ENCODE measurements at places on chromosomes 11 and 22. TPM values are rescaled to one million over a fixed set of nuclear protein-coding genes. Genes with fewer than 3 reads are reported as not detected.

Gene HMGXB4
- 17.5 TPM for total RNA-seq

DNA sequence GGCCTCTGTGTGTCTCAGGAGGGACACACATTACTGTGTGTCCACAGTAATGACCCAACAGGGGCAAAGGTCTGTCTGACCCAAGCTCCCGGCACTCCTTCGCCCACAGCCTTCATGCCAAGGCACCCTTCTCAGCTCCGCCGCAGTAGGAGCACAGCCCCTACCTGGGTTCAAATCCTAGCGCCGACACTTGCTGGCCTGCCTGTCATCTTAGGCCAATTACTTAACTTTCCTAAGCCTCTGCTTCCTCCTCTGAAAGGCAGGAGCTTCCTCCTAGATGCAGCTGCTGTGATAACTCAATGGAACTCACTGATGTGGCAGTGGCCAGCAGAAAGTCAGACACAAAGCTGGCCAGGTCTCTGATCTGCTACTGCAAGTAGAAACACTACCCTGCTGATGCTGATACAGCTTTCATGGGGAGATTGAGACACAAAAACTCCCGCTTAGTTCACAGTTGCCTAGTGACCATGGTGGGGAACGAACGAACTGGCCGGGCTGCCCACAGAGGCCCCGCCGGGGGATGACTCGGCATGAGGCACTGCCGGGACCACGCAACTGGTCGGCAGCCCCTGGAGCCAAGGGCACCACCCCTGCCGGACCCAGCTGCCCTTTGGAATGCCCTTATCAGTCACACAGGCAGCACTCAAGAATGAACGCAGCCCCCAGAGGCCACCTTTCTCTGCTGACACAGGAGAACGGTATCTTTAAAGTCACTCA, 8.1 kb downstream of the EHD1 start:
- no peak for DNase-seq

Gene TMEM151A
- not detected for total RNA-seq

- DNase-seq: no peak
Measured at GRCh38 chr11:126669416-126669815, 313.9 kb downstream of the ST3GAL4 start.

Gene APOL3
- total RNA-seq: 59.1 TPM

Gene XKR3
- total RNA-seq: not detected

Gene RAG2
- not detected for total RNA-seq

Gene GGT5
- 7.0 TPM for total RNA-seq

Gene ANGPTL5
- not detected for total RNA-seq

Gene OR2AG2
- 0.07 TPM for total RNA-seq

DNA sequence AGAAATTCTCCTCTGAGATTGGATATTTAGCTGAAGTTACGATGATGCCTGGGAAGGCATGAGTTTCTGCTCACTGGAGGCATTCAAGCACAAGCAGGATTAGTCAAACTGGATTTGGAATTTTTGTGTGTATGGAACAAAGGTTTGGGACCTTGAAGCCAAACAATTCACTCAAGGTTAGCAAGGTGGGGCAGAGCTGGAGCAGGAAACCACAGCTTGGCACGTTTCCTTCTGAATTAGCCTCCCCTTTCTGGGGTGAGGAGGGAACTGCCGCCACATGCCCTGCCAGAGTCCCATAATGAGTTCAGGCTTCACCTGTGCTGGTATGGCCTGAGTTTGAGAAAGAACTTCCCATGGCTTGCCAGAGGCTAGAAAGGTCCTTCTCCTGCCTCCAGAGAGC, 50.9 kb upstream of the RRAS2 start:
- DNase-seq: no peak

DNA sequence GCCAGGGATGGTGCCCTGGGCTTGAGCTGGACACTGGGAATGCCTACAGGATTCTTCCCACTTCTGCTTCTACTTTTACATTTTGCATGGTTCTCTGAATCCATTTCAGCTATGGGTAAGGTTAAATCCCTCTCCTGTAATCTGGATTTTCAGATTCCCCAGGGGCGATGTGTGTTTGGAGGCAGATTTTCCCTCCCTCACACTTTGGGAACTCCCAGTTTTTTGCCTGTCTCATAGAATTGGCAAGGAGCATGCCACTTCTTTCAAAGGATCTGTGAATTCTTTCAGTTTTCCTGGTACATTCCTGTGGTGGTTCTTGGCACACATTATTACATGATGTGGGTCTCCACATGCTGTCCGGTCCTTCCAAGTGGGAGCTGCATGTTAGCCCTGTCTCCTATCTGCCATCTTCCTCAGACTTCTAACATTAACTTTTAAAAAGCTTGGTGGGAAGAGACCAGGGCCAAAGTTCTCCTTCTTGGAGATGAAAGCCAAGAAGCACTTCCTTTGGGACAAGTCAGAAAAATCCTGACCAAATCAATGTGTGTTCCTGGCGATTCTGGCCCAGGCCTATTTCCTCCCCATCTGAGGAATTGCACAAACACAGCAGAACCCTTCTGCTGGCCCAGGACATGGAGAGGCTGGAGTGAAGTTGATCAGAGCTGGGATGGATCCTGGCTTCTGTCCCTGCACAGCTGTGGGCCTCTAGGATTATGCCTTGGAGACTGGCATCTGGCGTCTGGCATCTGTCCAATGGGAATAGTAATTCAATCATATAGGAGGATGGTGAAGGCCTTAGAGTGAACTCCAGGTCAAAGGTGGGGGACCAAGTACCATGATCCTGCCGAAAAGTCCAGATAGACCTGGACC, 5.4 kb upstream of the APOL2 start:
- DNase-seq: no peak

- no peak for DNase-seq
Measured at GRCh38 chr22:19821523-19822300, 33.0 kb downstream of the GNB1L start.

DNA sequence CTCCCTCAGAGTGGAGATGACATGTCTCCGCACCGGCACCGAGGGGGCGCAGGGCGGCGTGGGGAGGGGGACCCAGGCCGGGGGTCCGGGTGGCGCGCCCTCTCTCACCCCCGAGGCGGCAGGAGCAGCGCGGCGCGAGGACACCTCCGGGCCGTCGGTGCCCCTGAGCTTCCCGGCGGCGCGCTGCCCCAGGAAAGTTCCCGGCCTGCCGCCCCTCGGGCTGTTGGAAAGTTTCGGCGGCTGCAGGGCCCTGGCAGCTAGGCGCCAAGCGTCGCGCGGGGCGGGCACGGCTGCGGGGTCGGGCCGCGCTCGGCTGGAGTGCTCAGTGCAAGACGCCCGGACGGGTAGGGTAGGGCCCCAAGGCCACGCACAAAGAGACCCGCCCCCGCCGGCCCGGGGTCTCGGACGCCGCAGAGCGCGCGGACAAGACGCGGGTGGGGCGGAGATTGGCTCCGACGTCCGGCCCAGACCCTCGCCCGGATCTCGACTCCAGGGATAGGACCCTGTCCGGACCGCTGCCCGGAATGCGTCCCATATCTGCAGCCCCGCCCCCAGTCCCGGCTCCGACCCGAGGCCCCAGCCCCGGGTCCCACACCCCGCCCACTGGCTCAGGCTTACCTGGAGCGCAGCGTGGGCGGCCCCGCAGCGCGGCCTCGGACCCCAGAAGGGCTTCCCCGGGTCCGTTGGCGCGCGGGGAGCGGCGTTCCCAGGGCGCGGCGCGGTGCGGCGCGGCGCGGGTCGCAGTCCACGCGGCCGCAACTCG, 471 bp downstream of the ARVCF start:
- no peak for DNase-seq

DNA sequence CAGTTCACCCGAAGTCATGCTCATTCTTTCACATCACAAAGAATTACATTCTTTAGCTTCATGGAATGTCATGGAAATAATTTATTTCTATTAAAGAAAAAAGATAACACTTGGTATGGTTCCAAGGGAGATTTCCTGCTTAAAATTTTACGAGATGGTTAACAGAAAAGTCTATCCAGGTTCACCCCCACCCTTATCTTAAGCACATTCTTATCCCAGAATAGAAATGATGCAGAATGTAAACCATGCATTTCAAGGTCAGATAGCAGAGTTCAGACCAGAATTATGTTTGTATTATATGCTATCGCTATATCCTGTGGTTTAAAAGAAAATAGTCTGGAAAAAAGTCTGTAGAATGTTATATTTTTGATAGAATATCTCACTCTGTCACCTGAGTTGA, 58.7 kb downstream of the GAS2 start:
- DNase-seq: no peak

GRCh38 chr11:93132836-93133235, 65.0 kb downstream of the SLC36A4 start:
- no peak for DNase-seq

- DNase-seq: no peak
Measured at GRCh38 chr22:42945736-42946135, 69.2 kb downstream of the PACSIN2 start.

- DNase-seq: no peak
Measured at GRCh38 chr22:49595465-49596078, 232.1 kb downstream of the BRD1 start.
